ENCODE measurements at places on chromosomes 3 and 15.

GRCh38 chr15:77564938-77565337 is 67.8 kb downstream of the LINGO1 start:
- no peak for DNase-seq

GRCh38 chr15:40909662-40910630 is 15.7 kb downstream of the VPS18 start:
- DNase-seq = no peak

- peak; percentile 65 for DNase-seq
Measured at GRCh38 chr3:4978204-4978965, 852 bp upstream of the BHLHE40 start.

DNA sequence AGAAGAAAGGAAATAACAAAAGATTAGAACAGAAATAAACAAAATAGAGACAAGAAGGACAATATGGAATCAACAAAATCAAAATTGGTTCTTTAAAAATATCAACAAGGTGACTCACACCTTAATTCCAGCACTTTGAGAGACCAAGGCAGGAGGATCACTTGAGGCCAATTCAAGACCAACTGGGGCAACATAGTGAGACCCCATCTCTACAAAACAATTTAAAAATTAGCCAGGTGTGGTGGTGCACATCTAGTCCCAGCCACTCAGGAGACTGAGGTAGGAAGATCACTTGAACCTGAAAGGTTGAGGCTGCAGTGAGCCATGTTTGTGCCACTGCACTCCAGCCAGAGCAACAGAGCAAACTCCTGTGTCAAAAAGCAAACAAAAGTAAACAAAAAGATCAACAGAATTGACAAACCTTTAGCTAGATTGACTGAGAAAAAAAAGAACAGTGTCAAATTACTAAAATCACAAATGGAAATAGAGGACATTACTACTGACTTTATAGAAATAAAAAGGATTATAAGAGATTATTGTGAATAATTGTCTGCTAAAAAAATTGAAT is 190.7 kb upstream of the CGNL1 start:
- DNase-seq = no peak

DNA sequence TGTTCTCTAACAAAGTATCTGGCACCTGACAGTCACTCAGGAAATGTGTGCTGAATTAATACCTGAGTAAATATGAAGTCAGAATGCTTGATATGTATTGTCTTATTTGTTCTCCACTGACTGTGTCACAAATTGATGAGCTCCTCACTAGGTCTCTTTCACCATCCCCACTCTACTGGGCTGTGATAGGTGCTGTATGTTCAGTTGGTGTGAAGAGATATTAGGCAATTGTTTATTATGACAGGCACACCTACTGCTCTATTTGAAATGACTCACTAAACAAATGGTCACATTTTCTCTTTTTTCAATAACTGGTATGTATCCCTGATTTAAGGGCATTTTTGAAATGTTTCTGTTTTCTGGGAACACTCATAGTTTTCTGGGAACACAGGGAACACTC is 25.2 kb upstream of the CCDC39 start:
- no peak for DNase-seq

DNA sequence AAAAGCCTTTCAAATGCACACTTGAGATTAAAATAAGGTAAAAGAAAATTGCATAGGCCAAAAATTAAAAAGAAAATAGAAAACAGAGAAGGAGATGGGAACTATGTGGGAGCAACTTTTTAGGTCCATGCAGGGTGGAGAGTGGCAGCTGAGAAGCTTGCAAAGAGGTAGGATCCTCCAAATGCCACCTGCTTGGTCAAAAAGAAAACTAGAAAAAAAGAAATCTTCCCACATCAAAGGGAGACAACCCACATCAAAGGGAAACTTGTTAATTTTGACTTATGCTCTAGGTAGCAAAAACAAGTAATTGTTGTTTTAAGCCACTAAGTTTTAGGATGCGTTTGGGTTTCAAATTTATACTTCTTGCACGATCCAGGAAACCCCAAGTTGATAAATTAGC is 342.9 kb downstream of the IL20RB start:
- no peak for DNase-seq

GRCh38 chr3:52923963-52924362 is 26.6 kb upstream of the STIMATE start:
- DNase-seq = no peak

- DNase-seq = no peak
Measured at GRCh38 chr3:69425249-69425648, 39.4 kb upstream of the FRMD4B start.

DNA sequence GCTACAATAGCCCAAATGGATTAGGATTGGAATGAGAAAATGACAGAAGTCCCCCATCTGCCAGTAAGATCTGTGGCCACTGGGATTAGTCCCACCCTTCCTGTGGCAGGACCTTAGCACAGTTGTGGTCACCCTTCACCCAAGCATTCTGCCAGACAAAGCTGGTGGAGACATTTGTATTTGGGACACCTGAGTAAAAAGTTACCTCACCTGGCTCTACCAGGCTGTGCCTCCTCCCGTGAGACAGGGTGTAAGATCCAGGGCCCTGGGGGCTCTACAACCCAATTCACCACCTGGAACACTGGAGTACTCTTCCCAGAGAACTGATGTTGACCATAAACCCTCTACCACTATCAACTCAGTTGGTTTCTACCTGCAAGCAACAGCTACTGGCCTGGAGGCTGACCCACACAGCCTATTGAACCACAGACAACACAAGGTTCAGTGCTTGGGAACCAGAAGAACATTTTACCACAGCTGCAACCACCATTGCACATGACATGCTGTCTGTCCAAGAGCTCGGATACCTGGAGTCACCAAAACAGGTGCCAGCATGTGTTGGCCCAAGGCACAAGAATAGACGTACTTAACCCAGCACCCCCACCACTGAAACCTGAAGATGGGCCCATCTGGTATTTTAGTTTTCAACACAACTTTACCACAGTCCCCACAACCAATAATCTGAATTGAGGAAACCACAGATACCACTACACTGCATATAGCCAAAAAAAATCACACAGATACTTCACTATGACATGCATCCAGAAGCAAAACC is 1686.7 kb downstream of the SI start:
- DNase-seq = no peak

DNA sequence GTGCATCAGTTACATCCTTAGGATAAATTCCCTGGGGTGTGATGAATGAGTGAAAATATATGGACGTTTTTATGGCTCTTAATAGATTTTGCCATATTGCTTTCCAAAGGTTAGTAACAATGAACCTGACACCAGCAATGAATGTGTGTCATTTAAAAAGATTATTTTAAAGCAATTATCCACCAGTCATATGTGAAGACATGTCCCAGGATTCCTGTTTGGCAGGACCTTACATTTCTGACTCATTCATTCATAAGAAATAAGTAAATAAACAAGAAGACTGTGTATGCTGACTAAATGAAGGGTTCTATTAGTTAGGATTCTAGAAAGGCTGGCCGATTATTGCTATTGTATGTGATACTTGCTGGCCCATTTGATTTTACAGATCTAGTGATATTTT is 201.5 kb downstream of the SOX2 start:
- DNase-seq = no peak

GRCh38 chr3:154548341-154548740 is 118.4 kb upstream of the GPR149 start:
- no peak for DNase-seq

- DNase-seq = no peak
Measured at GRCh38 chr3:141336672-141337522, 31.4 kb upstream of the ZBTB38 start.

DNA sequence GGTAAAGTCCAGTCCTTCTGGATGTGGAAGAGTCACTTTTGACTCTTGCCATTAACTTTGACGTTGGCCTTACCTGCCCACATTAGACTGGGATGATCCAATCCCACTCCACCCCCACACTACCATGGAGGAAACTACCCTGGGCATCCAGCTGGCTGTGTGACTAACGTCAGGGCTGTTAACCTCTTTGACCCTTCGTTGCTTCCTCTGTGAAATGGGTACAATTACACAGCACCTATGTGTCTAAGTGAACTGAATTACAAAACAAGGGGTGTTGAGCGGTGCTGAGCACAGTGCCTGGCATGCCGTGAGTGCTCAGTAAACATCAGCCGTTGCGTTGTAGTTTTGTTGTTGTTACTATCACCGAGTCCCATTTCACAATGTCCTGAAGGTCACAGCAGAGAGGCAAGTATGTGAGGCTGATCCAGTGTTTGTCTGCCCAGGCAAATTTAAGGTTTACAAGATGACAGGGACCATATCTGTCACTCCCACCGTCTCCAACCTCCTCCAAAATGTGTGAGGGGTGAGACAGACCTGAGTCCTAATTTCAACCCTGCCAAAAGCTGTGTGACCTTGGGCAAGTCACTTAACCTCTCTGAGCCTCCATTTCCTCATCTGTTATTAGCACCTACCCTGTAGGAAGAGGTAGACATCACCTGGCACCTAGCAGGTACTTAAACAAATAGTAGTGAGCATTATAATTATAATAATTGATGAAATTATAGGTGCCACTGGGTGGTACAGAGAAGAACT is 20.9 kb downstream of the WNT7A start:
- no peak for DNase-seq

DNA sequence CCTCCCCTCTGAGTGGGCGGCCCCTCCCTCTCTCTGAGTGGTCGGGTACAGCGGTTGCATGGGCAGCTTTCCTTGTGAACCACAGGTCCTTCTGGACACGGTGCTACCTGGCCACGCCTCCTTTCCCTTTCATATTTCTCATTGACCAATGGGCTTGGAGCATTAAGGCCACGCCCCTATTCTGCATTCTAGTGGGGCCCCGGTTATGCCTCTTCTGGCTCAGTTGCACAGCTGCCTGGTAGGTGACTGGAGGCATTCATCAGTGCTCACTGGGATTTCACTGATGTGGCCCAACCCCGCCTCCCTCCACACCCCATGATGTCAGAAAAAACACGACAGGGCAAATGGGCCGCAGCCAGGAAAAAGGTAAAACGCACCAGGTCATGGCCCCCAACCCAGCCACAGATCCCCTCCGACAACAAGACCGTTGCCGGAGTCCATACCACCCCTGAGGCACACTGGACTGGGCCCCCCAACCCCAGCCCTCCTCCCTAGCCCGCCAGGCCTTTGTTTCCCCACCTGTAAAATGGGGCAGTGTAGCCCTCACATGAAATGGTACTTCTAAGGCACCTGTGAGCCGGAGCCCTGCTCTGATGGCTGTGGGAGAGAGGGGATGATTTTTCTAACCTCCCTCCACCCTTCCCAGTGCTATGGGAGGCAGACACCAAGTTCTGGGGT is 26.3 kb downstream of the NGRN start:
- no peak for DNase-seq

DNA sequence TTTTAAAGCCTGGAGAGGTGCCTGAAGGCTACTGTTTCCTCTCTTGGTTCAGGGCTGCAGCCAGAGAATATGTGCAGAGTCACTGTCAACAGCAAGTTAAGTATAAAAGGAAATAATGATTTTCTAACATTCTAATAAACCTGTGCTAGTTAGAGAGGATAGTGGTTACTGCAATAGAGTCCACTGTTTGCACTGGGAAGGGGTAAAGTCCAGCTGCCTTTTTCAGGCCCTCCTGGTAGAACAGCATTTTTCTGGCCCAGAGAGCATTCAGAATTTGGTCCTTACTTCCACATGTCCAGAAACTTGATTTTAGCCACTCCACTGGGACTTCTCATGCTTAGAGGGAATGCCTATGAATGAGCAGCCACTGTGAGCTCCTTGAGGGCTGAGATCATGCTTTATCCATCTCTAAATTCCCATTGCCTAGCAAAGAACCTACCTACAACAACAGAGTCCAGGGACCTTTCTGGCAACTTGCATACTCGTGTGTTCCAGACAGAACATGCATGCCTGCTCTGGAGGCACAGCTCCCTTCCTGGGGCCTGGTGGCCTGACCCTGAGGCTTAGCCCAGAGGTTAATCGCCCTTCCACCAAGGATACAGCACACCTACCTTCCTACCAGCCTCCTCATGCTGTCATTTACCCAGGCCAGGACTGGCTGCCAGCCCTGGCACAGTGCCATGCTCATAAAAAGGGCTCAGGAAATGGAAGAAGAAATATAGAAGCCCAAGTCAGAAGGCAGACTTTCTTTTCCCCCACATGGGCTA is 50.3 kb upstream of the ATP13A3 start:
- DNase-seq = no peak

- DNase-seq = no peak
Measured at GRCh38 chr3:46470831-46471230, 6.1 kb upstream of the LTF start.

DNA sequence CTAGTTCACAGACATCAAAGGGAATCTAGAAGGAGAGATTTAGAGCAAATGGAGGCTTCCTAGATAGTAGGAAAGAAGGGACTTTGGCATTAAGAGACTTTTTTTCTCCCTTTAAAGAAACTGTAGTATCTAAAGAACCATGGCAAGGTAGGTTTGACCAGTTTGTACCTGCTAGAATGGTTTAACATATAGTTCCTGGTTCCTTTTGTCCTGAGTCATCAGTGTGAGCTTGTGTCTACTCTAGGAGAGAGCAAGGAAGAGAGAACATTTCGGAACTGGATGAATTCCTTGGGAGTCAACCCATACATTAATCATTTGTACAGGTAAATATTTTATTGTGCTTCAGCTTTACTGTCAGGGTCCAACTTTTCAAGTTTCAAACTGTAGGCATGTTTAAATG is 29.6 kb upstream of the TRPC1 start:
- DNase-seq = no peak

DNA sequence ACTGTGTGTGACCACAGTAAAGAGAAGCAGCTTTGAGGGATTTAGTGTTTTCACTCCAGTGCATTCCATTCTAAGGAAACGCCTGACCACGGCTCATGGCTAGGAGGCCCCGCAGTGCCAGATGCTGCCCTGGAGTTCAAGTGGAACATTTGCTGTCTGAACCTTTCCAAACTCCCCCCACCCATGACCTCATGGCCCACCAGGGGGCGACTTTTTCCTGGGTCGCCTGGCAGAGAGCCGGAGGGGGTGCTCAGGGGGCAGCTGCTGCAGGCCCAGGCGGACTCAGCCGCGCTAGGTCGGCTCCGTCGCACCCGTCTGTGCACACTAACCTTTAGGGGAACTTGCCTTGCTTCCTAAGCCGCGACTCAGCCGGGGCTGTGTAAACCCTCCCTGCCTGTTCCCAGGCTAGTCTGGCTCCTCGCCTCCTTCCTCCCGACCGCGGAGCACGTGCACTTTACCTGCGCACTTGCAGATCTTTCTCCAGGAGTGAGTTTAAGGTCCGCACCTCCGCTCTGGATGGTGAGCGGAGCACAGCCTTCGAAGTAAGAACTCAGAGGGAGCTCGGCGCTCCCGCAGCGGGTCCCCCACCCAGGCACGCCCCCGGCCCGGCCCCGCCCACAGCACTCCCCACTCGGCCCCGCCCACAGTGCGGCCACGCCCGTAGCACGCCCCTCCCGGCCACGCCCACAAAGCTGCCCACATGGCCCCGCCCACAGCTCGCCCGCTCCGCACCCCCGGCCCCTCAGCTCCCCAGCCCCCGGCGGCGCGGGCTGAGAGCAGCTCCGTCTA is at the start of gene OCA2:
Gene OCA2 (minus strand): TSS at position 550 of the 789 bp plus-strand sequence. CDS start 17,441 bp downstream, outside the sequence.
- DNase-seq = no peak

- DNase-seq = no peak
Measured at GRCh38 chr3:188842639-188843038, 329.1 kb upstream of the TPRG1 start.
